ENCODE measurements at places on chromosomes 5 and 9.

GRCh38 chr9:31323726-31324444 lies 1060.6 kb upstream of the ACO1 start:
- no peak for DNase-seq

- DNase-seq: no peak
These were observed 583 bp downstream of the DIAPH1 start for GRCh38 chr5:141618030-141618803.

GRCh38 chr5:146643776-146644175 lies 127.8 kb upstream of the GPR151 start:
- no peak for DNase-seq

GRCh38 chr5:40554054-40554453 lies 125.7 kb upstream of the PTGER4 start:
- DNase-seq: no peak

DNA sequence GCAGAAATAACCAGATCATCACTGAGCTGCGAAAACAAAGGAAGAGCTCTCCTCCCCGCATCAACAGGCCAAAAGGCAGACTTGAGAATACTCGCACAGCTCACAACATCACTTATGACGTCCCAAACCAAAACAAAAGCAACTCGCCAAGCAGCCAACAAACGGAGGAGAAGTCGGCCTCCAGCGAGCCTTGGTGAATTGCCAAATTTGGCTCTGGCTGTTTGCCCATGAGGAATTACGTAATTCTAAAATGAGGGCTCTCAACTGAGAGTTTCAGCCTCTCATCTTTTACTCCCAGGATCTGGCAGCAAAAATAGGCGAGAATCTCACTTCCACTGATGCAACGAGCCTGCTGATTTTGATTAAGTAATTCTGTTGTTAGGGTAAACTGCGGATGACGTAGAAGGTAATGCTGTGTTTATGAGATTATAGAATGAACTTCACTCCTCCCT lies 51.7 kb upstream of the SEMA6A start:
- peak; percentile 30 for DNase-seq

- no peak for DNase-seq
These were observed 78.0 kb downstream of the CFAP77 start for GRCh38 chr9:132487980-132488535.

GRCh38 chr5:124061068-124061430 lies 549.1 kb downstream of the CSNK1G3 start:
- DNase-seq: no peak

- DNase-seq: no peak
These were observed 425.2 kb downstream of the GADD45G start for GRCh38 chr9:90029996-90030395.

DNA sequence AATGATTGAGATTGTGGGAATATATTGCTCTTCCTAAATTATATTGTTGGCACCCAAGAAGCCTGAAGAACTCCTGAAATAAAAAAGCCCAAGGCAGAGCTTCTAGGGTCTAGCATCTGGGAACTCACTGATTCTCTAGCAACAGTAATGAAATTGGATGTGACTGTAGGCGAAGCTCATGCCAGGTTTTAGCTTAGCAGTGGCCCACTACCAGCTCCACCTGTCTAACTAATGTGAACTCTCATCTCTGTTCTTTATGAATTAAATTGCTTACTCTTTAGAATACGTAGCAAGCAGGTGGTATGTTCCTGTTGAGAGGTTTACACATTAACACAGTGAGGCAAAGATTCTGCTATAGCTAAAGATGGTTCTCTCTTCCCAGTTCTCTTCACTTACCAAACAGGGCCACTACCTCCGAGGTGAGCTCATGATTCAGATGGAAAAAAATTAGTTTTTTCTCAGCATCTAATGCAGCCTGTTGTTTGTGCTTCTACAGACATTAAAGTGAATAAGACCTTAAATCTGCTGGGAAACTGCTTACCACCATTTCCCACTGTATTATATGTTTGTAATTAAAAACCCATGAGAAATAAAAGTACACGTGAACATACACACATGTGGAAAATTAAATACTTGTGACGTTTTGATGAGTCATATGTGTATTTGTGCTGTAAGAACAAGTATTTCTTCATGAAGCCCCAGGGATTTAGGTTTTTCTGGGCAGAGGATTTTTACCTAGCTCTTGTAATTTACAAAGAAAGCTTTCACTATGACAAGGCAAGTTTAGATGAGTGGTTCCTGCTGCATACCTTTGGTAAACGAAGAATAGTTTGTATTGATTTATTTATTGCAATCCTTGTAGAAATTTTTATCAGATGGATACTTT lies 360.1 kb downstream of the KDM4C start:
- DNase-seq: peak; percentile 66

GRCh38 chr5:108728566-108729241 lies 19.0 kb upstream of the FER start:
- DNase-seq: no peak

GRCh38 chr5:37933576-37933975 lies 93.7 kb upstream of the GDNF start:
- no peak for DNase-seq

DNA sequence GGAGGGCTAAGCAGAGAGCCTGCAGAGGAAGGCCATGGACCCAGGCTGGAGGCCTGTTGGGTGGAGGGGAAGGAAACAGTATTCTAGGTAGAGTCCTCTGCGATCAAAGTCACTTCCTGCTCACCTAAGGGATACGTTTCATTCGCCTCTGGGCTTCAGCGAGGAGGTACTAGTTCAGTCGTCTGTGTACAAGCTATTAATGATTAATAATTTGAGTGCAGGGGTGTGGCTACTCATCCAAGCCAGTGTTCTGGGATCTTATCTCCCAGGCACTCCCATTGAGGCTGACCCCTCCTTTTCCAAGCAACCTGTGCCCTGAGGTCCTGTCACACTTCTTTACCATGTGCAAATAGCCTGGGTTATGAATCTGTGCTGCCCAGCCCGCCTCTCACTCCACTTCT lies 25.2 kb downstream of the RALGPS1 start:
- no peak for DNase-seq

DNA sequence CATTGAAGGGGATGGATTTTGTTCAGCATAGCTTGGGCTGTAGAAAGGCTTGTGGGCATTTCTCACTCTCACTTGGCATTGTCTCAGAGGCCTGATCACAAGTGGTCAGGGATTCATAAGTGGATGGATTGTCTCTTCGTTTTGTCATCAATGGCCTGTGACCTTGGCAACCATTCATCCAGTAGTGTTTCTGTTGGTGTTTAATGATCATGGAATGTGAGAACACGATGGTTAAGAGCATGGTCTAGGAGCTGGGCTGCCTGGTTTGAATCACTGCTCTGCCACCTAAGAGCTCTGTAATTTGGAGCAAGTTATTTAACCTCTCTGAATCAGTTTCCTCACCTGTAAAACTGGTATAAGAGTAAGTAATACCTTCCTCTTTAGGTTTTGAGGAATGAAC lies 430.1 kb upstream of the MEF2C start:
- DNase-seq: no peak

GRCh38 chr9:25557645-25558300 lies 120.5 kb downstream of the TUSC1 start:
- DNase-seq: no peak

DNA sequence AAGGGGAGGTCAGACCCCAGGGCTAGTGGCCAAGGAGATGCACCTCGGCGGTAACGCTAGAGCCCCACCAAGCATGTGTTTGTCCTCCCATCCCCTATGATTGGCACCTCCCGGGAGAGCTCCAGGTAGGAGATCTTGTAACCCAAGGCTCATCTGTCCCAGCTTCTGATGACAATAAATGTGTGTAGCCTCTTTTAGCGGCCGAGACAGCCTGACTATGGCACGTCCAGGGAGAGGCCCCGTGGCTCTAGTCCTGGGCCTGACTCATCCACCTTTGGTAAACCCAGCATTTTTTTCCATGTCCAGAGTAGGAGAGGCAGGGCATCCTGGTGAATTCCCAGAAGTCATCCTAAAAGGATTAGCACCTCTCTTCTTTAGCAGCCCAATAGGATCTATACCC lies 39.2 kb downstream of the IRF1 start:
- DNase-seq: no peak

- DNase-seq: no peak
These were observed 107.9 kb downstream of the RASGRF2 start for GRCh38 chr5:81068063-81068462.

- no peak for DNase-seq
These were observed 55.1 kb downstream of the ASS1 start for GRCh38 chr9:130499804-130500263.

DNA sequence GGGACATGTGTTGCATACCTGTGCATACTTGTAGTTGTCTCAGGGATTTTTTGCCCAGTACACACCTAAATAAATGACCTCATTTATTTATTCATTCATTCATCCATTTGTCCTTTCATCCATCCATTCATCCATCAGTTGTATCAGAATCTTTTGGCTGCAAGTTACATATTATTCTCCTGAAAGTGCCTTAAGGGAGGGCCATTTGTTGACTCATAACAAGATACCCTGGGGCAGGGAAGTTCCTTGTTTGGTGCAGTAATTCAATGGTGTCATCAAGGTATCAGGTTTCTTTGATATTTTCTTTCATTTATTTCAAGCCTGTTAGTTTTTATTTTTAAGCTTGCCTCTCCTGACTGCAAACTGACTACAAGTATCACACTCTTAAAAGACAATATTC lies 597.9 kb upstream of the TLE4 start:
- no peak for DNase-seq

- no peak for DNase-seq
These were observed 1.4 kb downstream of the ANKRA2 start for GRCh38 chr5:73564018-73564417.

DNA sequence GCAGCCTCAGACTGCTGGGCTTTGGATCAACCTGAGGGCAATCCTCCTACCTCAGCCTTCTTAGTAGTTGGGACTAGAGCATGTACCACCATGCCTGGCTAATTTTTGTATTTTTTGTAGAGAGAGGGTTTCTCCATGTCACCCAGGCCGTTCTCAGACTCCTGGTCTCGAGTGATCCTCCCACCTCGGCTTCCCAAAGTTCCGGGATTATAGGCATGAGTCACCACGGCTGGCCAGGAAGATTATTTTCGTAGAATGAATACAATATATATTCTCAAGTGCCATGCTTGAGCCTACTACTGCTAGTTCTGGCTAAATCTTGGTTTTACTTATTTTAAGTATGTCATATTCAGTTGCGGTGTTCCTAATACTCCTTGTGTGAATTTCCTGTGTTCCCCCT lies 88.2 kb upstream of the CLINT1 start:
- DNase-seq: no peak

DNA sequence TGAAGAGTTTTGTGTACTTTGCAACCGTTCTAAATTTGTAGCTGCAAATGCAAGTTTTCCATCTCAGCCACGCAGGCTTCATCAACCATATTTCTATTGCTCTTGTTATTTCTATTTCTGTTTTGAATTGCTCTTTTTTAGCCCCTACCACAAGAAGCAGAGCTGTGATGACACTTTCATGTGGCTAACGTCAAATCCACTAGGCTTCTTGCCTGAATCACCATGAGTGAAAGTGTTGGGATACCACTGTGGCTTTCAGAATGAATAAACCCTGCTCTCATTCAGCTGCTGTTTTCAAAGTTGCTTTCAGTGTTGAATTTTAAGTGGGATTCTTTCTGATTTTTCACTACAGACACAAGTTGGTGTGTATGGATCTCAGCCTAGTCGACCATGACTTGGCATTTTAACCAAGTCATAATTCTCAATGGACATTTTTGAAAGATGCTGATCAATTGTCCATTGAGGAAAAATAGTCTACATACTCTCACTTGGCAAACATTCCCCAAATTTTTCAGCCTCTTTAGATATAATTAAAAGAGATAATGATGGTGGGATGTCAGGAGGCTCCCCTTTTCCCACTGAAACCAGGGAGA lies 41.0 kb upstream of the MTAP start:
- DNase-seq: no peak

- no peak for DNase-seq
These were observed 142.9 kb upstream of the OR13F1 start for GRCh38 chr9:104361207-104361606.

GRCh38 chr5:115463983-115464382 lies 80.6 kb downstream of the FEM1C start:
- no peak for DNase-seq

- no peak for DNase-seq
These were observed 1048.7 kb upstream of the NUDT12 start for GRCh38 chr5:104611135-104611767.

DNA sequence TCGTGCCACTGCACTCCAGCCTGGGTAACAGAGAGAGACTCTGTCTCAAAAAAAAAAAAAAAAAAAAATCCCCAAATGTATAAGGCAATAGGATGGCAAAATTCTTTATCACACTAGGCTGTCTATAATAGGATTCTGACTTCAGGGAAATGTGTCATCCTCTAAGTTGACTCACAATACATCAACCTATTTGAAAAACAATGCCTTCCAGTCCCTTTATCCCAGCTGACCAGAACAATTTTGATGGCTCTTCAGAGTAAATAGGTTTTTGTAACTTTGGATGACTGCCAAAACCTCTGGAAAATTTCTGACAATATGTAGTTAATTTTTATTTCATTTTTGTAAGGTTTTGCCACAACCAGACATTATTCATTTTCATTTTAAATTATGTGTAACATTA lies 184.1 kb downstream of the CCDC192 start:
- no peak for DNase-seq

DNA sequence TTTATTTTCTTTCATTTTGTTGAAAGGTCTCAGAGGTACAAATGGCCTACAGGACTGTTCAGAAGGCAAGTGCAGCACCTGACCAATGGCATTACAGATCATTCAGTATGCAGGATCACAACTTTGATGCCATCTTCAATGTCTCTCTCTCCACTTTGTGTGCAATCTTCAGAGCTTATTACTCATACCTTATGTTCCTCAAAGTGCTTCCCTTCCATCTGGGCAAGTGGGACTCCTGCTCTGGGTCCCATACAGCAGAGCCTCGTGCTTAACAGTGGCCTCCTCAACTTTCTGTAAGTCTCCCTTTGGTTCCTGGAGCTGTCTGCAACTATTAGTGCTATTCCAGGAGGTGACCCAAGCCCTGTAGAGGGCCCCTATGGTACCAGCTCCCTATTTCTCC lies 358.4 kb upstream of the RPS23 start:
- no peak for DNase-seq

DNA sequence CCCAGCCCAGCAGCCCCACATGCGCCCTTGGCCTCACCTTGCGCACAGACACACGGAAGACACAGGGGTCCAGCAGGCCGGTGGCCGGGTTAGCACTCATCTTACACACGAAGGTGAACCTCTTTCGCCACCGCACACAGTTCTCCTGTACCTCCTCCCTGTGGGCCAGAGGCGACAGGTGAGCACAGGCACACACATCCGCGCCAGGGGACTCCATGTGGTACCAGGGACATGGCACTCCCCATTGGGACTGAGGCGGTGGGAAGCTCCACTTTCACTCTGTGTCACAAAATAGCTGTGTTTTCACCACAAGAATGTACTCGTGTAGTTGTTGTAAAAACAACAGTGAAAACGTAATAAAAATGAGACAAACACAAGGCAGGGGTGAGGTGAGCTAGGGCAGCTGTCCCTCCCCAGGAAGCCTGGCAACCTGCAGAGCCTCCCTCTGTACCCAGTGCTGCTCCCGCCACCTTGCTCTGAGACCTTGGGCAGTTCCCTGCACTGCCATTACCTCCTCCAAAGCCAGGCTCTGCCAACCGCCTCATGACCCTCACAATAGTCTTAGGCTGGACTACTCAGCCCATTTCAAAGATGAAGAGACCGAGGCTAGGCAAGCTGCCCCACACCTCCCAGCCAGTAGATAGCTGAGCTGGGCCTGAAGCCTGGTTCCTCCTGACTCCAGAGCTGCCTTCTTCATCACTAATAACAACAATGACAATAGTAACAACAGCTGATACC lies 16.3 kb upstream of the DPM2 start:
- DNase-seq: no peak

Measured in fibroblast of skin of left biceps (primary cell).